Activated CD8-positive, alpha-beta T cell treated with anti-CD3 and anti-CD28 coated beads, Interleukin-2, amount 10 ng/mL, durations not matched to agents 7 days and 5 days (primary cell): ENCODE measurements at places on chromosomes 16 and 17. TPM values are rescaled to one million over a fixed set of nuclear protein-coding genes. Genes with fewer than 3 reads are reported as not detected.

GRCh38 chr16:78221892-78222291 is 122.4 kb downstream of the WWOX start:
- no peak for DNase-seq

DNA sequence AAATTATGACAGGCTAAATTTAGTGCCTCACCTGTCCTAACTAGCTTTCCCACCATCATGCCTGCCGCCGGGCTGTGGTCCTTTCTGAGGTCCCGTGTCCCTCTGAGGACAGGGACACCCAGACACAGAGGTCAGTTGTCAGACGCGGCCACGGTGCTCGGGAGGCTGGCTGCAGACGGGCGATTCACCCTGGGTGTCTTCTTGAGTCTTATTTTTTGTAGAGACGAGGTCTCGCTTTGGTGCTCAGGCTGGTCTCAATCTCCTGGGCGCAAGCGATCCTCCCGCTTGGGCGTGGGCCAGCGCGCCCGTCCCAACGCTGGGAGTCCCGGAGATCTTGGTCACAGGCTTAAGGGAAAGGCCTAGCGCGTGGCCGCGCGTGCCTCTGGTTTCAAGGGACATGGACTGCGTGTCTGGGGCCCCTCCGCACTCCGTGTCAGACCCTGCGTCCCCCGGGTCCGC is 797 bp upstream of the RAB11FIP3 start:
- DNase-seq, result no peak

DNA sequence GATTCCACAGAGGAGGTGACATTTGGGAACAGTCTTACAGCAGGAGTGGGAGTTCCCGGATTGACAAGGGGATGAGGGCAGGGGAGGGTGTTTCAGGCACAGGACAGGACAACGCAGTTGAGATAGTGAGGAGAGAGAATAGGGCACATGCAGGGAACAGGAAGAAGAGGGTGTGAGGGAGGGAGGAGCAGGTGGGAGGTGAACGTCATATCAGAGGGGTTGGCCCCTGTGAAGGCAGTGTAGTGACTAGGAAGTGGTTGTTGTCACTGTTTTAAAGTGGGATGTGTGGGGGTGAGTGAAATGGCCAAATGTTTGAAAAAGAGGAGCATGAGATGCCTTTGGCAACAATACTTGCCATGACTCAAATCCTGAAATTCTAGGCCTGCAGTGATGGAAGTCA is 12.2 kb downstream of the PRKCB start:
- DNase-seq, result peak; percentile 80

GRCh38 chr17:57603978-57604377 is 141.1 kb downstream of the CCDC182 start:
- DNase-seq, result peak; percentile 85

DNA sequence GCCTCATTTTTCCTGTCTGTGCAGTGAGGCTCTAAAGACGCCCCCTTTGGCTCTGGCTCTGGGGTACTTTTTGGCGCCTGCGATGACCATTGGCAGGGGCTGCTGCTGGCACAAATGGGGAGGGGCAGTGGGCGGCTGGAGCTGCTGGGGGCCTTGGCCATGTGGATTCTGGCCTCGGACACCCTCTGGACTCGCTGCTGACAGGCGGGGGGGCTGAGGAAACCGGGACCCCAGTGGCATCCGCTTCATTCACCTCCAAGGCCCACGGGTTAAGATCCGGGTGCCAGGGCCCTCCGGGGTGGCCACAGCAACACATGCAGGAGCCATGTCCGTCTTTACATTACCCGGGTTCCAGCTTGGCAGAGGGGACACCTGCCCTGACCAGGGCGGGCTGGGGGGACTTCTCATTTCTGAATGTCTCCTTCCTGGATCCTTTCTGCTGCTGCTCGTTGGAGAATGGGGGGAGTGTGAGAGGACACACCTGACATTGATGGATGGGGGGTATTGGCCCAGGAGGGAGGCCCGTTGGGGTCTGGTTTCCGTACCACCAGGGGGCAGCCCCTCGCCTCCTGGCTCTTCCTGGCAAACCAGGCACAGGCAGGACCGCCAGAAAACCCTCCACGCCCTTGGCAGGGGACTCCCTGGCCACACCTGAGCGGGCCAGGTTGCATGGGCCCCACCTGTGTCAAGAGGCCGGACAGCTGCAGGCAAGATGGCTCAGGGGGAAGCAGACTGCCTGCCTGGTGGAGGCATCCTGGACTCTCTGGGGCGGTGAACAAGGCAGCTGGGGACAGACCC is 21.8 kb downstream of the GSE1 start:
- no peak for DNase-seq

GRCh38 chr16:25585526-25585925 is 106.2 kb upstream of the HS3ST4 start:
- no peak for DNase-seq

DNA sequence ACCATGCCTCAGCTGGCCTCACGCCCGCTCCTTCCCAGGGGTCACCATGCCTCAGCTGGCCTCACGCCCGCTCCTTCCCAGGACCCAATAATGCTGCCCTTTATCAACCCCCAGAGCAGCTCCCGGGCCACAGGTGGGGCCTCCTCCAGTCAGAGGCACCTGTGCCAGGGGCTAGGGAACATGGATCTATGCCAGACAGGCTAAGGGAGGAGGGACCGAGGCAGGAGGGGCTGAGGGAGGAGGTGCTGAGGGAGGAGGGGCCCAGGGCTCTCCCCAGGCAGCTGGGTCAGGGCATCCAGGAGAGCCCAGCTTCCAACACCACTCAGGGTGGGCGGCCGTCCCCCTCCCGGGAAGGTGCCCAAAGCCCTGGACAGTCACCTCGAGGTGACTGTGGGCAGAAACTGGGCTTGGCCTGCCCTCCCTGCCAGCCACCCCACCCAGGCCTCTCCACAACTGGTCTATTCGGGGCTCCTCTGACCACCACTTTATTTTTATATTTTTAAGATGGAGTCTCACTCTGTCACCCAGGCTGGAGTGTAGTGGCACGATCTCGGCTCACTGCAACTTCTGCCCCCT is 19.4 kb downstream of the UTS2R start:
- DNase-seq, result no peak

DNA sequence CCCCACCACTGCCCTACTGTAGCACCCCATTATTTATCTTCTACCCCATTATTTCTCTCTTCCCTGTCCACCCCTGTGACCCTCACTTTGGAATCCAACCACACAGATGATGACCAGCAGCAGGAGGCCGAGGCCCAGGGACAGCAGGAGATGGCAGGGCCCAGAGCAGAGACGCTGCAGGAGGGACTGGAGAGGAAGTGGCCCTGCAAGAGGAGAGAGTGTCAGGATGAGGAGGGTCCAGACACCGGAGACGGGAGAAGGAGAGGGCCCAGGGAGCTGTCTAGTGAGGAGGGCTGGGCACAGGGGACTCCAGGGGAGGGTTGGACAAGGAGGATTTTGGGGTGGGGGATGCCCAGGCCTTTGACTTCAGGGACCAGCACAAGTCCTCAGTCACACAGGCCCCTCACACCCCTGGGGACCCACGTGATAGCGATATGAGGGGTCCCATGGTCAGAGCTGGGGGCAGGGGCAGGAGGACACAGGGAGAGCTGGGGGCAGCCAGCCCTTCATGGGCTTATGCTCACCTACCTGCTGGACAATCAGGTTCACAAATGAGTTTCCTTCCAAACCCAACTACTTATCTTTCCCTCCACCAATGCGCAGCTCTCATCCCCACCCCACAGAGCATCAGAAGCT is 2.0 kb downstream of the CLEC10A start:
- DNase-seq, result no peak

DNA sequence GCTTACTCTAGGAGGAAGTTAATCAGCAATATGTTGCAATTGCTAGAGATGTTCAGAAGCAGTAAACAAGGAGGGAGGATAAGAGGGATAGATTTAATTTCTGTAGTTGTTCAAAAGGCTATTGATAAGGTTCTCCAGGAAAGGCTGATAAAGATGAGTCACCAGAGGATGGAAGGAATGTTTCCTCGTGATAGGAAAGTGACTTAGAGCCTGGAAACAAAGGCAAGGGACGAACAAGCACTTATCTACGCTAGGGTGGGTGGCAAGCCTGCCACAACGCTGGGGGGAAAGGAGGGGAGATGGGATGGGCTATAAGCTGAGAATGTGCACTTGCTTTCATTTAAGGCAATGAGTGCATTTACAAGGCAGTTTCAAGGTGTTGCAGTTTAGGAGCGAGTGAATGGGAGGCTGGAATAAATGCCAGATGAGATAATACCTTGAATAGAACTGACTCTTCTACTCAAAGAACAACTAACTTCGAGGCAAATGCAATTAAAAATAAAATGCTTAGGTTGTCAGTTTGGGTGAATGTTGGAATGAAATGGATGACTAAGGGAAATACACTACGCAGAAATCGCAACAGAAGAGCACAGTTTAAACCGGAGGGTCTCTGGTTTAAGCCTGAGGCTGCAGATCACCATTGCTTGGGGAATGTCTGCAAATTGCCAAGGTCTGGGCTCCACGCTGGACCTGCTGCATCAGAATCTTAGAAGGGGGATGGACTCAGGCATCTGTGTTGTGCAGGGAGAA is 76.0 kb upstream of the RBBP6 start:
- no peak for DNase-seq

DNA sequence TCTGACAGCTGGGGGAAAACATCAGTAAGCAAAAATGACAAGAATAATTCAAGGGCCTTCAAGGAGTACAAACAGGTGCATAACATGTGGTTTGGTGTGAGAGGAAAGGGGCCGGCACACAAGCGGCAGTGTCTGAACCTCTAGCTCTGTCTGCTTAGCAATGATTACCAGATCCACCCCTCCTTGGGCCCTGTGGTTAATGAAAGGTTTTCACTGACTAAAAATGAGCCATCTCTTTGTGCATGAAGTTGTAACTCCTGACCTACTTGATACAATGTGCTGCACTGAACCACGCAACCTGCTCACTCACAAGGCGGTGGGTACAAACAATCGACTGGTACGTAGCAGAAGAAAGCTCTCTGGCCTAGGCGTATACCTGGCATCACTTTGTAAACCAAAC is 15.1 kb downstream of the FAM117A start:
- peak; percentile 77 for DNase-seq

DNA sequence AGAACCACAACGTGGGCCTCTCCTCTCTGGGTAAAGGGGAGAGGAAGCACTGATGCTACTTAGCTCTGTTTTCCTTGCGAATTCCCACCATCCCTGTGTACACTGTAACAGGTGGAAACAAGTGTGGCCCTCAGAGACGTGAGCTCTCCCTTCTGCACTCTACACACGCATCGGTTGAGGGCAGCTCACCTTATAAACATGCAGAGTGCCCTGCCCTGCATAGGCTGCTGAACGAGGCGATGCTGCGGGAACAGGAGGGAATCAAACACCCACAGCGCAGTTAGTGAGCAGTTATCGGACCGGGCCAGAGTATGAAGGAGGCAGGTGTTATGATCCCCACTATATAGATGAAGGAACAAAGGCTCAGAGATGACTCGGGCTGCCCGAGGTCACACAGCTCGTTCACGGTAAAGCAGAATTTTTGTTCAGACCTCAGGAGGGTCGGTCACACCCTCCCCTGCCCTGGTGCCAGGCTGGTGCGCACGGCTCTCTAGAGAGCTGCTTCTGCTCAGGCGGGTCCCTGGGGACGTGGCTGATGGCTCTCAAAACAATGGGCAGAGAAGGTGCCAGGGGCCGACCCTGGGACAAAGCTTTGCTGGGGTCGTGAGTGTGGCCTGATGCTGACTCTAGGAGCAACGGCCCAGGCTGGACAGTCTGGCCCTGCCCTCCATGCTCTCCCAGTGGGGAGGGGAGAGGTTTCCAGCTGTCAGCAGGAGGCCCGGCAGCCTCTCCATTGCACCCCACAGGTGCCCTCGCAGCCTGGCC is 68.5 kb downstream of the RPH3AL start:
- DNase-seq, result no peak

DNA sequence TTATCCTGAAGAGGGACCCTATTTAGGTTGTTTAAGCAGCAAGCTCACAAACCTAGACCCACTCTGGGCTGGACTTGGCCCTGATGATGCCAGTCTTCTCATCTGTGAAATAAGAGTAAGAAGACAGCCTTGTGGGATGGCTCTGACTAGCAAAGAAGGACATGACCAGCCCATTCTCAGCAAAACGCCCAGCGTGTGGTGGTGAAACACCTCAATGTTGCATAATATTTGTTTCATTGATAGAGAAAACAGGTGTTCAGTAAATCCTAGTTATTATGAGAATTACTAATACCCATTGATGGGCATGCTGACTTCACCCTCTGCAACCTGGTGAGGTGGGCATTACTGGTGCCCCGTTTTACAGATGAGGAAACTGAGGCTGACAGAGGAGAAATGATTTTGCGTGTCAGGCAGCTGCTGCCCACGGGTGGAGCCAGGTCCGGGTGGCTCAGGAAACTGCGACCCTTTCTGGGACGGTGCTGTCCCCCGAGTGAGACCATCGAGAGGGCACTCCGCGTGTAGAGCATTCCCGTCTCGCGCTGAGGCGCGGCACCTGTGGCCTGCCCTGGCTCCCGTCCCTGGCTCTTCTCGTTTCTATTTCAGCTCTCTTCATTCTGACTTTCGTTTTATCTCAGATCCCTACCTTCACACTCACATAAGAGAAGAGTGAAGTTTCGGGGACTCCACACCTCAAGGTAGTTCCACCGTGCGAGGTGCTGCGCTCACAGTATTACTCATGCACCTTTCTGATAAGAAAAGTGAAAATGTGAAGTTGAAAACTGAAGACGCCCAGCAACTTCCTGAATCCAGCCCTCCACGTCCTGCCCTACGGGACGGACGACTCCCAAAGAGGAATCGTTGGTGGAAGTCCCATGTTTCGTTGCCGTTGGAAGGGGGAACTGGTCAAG is 48.5 kb downstream of the IRF8 start:
- peak; percentile 35 for DNase-seq

DNA sequence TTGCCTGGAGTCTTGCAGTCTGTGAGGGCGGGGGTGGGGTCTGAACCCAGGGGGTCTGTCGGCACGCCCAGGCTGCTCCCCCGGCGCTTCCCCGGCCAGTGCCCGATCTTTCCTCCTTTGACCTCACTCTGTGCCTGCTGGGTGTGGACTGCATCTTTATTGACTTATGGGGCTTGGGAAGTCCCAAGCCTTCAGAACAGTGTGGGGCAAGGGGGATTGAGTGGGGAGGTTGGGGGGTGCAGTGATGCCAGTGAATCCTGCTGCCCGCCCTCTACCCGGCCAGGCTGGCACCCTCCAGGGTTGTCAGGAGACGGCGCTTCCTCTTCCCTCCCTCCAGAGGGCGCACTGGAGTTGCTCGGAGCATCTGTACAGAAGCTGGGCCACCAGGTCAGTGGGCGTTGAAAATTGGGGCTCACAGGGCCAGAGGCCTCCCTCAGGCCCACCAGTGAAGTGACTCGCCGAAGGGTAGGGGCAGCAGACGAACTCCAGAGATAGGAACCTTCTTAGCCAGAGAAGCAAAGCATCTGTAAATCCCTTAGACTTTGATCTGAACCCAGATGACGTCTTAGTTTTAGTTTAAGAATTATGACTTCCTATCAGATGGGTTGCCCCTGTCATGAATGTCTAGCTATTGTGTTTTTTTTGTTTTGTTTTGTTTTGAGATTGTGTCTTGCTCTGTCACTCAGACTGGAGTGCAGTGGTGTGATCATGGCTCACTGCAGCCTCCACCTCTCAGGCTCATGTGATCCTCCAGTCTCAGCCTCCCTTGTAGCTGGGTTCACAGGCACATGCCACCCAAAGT is 184.8 kb upstream of the CIBAR2 start:
- peak; percentile 72 for DNase-seq

The ZPBP2 gene
- total RNA-seq, result not detected

The CYGB gene
- not detected for total RNA-seq

The CTF1 gene
- total RNA-seq, result 0.23 TPM

The SEPTIN12 gene
- not detected for total RNA-seq

The SAMD14 gene
- total RNA-seq, result 0.50 TPM
